RPMI7951 (cell line): ENCODE measurements at places on chromosomes 5 and 9. TPM values are rescaled to one million over a fixed set of nuclear protein-coding genes. Genes with fewer than 3 reads are reported as not detected.
A peak's percentile ranks its signal among the peaks of the same experiment; 100 is the strongest.

DNA sequence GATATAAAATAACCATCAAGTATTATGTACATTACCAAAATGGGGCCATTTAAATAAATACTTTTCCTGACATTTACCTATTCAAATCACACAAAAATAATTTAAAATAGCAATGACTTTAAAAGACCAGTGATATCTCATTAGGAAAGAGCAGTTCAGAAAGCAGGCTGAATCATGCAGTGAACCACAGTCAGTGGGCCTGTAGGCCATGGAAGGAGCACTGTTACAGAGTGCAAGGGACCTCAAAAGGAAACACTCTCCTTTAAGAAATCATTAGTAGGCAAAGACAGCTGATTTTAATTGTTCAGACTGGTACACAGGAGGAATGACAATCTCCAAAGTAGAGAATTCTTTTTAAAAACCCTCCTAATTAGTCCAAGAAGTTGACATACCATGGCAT lies 283.5 kb upstream of the EFNA5 start:
- DNase-seq: no peak

DNA sequence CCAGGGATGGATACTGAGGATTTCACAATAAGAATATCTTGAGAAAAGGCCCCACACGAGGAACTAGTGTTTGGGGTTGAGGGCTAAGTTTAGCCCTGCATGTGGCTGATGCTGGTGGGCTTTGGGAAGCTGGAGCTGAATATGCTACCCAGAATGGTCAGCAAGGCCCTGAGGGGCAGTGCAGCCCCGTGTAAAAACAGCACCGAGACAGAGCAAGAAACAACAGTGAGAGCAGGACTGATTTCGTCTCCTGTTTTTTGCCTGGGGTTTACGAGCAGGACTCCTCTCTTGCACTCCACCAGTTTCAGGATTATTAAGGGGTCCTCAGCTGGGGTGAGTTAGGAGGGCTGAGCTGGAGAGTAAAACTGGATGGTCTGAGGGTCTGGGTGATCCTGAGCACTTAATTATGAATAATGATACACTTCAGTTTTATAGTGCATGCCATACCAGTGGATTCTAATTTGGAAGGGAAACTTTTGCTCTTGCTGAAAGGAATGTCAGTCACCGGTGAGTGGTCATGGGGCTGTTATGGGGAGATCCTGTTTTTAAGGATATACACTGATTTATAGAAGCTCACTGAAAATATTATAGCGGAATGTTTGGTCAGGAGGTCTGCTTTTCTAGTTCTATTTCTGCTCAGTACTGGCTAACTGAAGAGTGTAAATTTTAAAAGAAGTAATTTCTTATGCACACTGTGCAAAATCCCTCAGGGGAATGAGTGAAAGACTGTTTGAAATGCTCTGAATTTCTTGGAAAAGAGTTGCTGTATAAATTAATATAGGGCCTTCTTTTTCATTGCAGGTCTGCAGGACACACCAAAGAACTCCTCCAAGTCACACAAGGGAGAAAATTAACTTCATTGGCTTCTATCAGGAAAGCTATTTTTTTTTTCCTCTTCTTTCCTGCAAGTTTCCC lies 42.7 kb upstream of the NFIB start:
- no peak for DNase-seq

SOX30 gene
- not detected in 2 replicates for total RNA-seq

GRCh38 chr5:32244017-32244416 lies 68.7 kb downstream of the MTMR12 start:
- DNase-seq: no peak

MUSK gene
- 5.5 and 8.2 TPM in 2 replicates for total RNA-seq

DNA sequence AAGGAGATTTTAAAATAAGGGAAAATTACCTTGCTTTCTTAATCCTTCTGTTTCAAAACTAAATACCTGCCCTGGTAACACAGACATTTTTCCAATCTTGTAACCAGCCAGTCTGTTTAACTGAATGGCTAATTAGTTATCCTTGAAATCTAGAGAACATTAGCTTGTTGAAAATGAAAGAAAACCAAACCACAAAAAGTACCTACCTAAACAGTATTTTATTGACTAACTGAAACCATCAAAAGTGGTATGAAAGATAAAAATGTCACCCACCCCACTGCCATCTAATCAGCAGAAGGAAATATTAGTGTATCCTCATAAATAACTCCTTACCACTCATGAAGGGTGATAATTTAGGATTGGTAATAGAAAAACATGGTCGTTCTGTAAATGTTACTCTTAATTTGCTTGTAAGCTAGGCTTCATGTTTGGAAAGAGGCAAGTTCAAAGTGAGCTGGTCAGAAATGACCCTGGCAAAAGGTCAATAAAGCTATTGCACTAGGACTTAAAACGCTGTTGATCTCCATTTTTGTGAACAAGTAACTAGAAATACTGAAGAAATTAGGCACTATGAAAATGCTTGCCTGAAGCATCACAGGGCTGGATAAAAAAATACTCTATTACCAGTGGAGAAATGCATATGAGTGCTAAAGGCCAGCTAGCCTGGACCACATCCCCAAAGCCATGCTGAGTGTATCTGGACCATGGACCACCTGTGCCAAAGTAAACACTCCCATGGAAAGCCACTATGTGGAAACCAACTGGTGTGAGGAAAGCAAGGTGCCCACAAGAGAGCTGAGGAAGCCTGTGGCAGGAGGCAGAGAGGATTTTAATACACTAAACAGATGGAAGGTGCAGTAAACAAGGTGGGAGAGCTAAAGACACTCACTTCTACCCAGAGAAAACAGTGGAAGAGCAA lies 8.4 kb downstream of the SEMA5A start:
- DNase-seq: no peak

GRCh38 chr5:8070138-8070537 lies 201.2 kb downstream of the MTRR start:
- no peak for DNase-seq

SPDL1 gene
- total RNA-seq: 87.6 and 114 TPM in 2 replicates

DNA sequence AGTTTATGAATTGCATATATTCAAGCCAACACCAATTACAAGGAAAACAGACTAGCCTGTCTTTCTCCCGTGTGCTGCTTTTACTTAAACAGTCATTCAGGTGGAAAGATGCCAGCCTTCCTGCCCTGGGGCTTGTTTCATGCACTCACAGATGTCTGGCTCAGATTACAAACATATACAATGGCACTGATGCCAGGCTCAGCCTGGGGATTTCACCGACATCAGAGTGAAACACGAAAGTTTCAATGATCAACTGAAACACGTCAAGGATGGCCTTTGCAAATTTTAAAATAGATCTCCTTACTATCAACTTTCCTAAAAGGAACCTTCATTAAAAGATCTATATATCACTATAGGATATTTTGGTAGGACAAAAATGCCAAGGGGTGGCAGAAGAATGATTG lies 1576.5 kb downstream of the EFNA5 start:
- peak; percentile 36 for DNase-seq

GRCh38 chr5:148020257-148020988 lies 43.4 kb upstream of the SPINK5 start:
- no peak for DNase-seq

GRCh38 chr9:93958121-93958818 lies 3.1 kb upstream of the BARX1 start:
- no peak for DNase-seq

- DNase-seq: no peak
Observed at GRCh38 chr5:52502460-52502999, 285.2 kb upstream of the ITGA1 start.

CD72 gene
- total RNA-seq: 0.10 and 0.12 TPM in 2 replicates

DNA sequence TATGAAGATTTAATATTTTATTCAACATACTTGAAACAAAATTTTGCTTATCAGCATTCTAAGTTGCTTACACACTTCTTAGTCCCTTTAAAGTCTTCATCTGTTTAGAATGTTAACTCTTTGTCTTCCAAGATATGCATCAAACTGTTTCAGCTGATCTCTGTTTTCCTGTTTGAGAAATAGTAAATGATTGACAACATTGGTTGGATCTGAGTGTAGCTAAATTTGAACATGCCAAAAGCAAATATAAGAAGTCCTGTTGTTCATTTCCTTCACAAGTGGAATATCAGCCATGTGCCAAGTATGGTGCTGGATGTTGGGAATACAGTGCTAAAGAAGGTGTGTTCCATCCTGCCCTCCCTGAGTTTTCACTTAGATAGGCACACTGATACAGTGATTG lies 430.4 kb downstream of the EBF1 start:
- DNase-seq: no peak

DRD1 gene
- total RNA-seq: not detected in 2 replicates

POU5F2 gene
- 0.10 and 0.24 TPM in 2 replicates for total RNA-seq

- no peak for DNase-seq
Observed at GRCh38 chr5:31251032-31251431, 57.5 kb downstream of the CDH6 start.

- peak; percentile 18 for DNase-seq
Observed at GRCh38 chr5:142841511-142842265, 71.5 kb downstream of the ARHGAP26 start.

ZDHHC11B gene
- total RNA-seq: not detected in 2 replicates

DNA sequence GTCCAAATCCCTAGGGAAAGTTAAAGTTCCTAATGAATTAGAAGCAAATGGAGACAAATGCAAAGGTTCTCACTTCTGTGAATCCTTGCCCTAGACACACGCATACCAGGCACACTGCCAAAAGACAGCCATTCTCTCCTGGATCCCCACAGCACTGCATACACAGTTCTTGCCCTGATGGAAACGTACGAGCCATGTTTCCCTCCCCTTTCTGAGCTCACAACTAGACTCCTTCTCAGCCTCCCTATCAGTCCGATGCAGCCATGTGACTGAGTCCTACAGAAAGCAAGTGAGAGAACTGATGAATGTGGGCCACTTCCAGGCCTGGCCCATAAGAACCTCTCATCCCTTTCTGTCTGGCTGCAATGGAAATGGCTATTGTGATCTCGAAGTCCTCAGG lies 92.0 kb downstream of the ZNF608 start:
- peak; percentile 56 for DNase-seq

DNA sequence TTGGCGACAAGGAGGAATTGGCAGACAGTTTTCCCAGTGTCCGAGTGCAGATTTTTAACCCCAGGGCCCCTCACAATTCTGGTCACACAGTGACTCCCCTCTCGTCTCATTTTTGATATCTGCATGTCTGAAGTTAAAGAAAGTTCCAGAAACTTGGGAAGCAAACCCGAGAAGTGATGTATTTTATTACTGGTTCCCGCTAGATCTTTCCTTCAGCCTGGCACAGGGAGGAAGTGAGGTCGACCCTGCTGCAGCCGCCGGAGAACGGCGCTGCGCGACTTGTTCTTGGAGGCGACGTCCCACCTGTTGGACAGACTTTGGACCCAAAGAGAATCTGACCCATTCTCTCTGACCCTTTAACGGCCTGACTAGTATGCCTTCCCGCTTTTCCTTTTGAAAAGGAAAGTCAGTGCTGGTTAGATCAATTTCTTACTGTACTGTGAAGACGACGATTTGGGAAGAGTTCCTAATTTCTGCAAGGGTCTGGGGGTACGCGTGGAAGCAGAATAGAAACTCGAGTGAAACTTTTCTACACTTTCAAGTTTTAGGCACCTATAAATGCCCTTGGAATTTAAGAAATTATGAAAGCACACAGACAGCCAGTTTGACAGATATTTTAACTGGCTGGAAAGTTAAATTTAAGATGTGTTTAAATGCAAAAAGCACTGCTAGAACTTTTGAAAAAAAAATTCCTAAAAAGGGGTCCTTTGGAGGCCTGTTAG lies 744 bp downstream of the OTULIN start:
- peak; percentile 28 for DNase-seq

- DNase-seq: no peak
Observed at GRCh38 chr9:121718084-121718483, 66.7 kb downstream of the DAB2IP start.

DNA sequence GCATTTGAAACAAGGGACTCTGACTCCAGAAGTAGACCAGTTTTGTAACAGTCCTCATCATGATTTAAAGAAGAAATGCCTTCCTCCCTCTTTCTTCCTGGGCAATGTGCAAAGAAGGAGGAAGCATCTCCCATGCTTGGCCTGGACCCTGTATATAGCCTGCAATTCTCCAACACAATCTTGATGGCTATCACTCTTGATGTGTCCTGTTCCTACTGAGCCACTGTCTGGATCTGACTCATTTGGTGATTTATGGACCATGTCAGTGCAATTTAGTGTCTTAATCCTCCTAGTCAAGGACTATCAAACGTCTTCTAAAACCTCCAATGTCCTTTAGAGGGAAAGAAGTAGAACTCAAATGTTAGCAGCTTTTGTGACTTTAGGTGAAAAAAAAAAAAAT lies 697.3 kb downstream of the TLR4 start:
- no peak for DNase-seq

DNA sequence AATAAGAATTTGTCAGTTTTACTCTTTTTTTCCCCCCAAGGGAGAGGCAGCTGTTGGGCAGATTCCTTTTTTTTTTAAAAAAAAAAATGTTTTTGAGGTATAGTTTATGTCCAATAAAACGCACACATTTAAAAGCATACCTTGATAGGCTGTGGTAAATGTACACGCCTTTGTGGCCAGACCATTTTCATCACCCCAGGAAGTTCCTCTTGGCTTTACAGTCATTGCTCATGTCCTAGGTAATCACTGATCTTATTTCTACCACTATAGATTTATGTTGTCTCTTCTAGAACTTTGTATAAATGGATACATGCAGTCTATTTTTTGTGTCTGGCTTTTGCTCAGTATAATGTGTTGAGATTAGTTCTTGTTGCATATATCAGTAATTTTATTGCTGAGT lies 9.8 kb downstream of the SUB1 start:
- DNase-seq: no peak

DNA sequence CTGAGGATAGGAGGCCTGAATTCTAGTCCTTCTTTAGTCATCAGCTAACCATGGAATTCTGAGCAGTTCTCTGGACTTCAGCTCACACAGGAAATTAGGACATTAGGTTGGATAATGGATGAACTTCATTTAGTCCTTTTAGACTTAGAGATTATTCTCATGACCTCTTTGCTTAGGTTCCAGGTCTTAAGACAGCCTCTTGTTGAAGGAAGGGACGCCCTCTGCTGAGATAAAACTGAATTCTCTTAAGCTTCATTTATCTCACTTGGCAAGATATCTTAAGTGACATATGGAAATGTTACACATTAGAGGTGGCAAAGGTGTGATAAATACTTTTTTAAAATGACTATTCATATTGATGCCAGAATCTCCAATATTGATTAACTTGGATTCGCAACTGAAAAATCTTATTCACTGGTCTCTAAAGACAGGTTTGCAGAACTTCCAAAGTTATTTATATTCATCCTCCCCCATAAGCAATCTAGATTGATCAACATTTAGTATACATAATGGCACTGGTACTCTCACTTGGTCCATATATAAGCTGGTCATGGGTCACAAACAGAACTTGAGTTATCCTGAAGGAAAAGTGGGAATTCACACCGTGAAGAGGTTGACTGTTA lies 16.9 kb upstream of the ZNF366 start:
- DNase-seq: peak; percentile 79

GRCh38 chr9:38436708-38437107 lies 12.5 kb upstream of the IGFBPL1 start:
- DNase-seq: no peak

DNA sequence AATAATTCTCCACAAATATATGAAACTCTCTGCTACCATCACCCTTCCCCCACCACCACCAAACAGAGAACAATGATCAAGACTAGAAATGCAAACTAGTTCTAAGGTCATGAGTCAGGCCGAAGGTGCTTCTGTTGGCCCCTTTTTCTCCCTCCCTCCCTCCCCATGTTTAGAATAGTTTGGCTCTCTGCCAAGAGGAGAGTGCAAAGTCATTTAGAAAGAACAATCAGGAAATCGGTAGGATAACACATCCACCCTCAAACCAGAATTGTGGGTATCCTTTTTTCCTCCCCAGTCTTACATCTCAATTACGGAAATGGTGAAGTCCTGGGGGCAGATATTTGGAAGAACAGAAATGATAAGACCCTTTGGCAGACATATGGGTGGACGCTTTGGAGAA lies 170.1 kb downstream of the SLF1 start:
- no peak for DNase-seq
